Right ventricle myocardium superior (tissue), 1 donor: ENCODE measurements at places on chromosomes 13 and 19.
A peak's percentile ranks its signal among the peaks of the same experiment; 100 is the strongest.

- no peak for DNase-seq
Observed at GRCh38 chr13:73288596-73288995, 229.8 kb downstream of the KLF5 start.

GRCh38 chr13:71865874-71866334, 1.1 kb downstream of the DACH1 start:
- peak; percentile 37 for DNase-seq

GRCh38 chr19:3660493-3661219, 34.1 kb upstream of the CACTIN start:
- no peak for DNase-seq

- no peak for DNase-seq
Observed at GRCh38 chr13:80166352-80166751, 174.6 kb downstream of the SPRY2 start.

GRCh38 chr19:15197275-15197941, 3.4 kb downstream of the NOTCH3 start:
- DNase-seq = no peak

- no peak for DNase-seq
Observed at GRCh38 chr13:23945612-23946011, 48.3 kb upstream of the C1QTNF9B start.

GRCh38 chr13:70090036-70090723, 17.4 kb upstream of the ATXN8OS start:
- DNase-seq = no peak

DNA sequence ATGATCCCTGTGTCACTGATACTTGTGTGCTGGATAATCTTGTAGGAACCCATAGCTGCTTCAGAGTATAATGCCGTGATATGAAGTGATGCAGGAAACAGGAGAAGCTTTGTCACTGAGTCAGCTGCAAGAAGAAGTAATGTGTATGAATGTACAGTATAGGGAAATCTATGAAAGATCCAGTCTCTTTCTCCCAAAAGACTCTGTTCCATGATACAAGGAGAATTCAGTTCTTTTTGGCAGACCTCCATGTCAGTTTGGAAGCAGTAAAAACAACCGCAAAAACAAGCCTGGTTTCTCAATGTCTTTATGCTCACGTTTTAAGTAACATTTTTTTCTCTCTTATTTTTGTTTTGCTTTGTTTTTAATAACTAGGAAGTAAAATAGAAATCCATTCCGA, 33.9 kb downstream of the PCDH17 start:
- DNase-seq = no peak

DNA sequence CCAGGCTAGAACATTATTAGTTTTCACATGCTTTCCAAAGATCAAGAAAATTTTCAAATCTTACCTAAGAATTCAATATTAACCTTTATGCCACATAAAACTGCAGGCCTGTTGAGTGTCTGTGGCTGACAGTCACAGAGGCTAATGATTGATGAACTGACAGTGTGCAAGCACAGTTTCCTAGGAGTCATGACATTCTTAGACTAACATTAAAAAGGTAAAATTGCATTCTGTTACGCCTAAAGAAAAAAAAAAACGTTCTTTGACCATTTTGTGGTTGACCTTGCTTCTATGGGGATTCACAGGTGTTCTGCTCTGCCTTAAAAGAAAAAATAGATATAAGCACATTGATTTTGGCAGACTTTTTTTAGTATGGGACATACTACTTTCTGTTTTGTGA, 1776.2 kb downstream of the PCDH9 start:
- no peak for DNase-seq

DNA sequence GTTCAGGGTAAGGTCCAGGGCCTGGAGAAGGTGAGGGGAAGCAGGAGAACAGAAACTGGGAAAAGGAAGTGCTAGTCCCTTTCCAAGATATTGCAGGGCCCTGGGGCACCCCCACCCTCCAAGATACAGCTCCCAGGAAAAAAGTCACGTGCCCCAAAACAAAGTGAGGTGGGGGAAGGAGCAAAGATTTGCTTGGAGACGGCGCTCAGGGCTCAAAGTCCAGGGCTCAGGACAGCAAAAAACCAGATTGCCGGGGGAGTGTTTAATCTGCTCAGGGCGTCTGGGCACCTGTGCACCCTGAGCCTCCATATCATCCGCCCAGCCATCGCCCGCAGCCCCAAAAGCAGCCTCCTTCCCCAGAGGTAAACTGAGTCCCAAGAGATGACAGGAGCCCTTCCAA, 6.3 kb downstream of the SMIM24 start:
- DNase-seq = no peak

GRCh38 chr13:24036115-24036514, 124.4 kb upstream of the SPATA13 start:
- no peak for DNase-seq

DNA sequence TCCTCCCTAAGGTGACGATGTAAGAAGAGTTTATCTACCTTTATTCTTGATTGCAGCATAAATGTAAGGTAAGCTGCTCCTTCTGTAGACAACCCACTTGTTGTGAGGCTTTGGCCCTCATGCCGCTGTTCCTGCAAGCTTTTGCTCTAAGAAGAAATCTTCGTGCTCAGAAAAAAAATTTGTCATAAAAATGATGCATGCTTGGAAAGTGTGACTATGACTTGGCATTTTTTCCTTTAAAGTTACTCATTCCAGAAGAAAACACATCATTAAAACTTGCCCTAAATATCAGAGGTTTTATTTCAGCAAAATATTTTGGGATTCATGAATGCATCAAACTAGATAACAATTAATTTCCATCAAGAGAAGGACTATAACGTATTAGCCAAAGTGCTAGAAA, 39.8 kb downstream of the KCTD12 start:
- DNase-seq = no peak

- no peak for DNase-seq
Observed at GRCh38 chr19:18208098-18208951, 4.5 kb upstream of the RAB3A start.

DNA sequence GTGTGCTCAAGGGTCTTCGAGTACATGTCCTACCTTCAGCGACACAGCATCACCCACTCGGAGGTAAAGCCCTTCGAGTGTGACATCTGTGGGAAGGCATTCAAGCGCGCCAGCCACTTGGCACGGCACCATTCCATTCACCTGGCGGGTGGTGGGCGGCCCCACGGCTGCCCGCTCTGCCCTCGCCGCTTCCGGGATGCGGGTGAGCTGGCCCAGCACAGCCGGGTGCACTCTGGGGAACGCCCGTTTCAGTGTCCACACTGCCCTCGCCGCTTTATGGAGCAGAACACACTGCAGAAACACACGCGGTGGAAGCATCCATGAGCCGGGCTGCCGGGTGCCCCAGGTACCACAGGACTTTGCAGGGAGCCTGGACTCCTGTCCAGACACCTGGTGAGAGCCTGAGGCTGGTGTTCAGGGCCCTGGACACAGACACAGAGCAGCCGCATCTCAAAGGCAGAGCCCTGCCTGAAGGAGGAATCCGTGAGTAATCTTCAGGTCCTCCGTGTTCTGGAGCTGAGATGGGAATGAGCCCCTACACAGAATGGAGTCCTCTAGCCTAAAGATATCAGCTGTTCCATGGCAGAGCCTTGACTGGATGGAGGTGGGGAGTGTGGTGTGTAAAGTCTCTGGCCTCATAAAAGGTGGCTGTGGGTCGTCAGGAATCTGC, 1.5 kb downstream of the ZNF581 start:
- DNase-seq = peak; percentile 36

DNA sequence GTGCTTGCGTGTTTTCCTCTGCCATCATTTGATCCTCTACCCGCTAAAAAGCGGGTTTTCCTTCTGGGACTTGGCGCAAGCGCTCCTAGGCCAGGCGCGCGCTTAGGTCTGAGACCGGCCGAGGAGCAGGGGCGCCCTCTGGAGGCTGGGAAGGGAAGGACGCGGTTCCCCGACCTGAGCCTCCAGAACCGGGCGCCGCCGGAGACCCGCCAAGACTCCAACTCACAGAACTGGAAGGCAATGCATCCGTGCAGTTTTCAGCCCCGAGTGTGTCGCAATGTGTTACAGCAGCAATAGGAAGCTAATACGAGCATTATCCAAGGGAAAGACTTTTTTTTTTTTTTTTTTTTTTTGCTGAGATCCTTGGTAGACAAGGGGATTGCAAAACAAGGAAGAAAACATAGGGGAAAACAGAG, 190.9 kb downstream of the COL4A1 start:
- peak; percentile 77 for DNase-seq

DNA sequence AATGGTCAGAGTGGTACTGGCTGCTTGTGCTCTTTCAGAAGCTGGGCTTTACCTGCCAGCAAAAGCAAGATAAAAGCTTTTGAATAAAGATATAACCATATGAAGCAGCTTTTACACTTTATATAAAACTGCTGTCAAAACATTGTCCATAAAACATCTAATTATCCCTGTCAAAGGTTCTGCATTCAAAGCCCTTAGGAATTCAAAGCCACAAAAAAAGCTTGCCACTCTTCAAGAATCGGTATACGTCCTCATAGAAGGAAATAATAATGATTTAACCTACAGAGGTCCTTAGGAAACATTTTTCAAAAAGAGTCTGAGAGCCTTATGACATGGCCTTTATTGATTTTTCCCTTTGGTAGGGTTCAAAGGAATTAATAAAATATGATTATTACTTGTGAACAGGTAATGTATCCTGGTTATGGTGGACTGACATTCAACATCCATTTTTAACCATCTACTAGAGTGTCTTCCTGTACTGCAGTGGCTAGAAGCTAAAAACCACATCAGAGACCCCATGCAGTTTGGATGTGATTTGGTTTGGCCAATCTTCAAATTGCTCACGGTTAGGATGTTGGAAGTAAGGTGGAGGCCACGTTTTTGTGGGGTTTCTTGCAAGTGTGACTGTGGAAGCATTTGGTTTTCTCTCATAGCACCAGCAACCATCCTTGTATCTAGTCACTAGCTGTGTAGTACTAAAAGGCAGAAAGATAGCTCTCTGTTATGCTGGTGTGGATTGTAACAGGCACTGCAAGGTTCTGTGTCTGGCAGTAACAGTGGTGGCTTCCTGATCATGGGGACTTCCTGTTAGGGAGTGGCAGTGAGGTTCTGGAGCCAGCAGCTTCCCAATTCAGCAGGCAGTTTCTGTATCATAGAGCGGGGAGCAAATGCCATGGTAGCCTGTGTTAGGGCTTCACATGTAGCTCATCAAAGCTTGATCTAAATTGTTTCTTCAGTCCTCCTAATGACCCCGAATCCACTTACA, 441.5 kb downstream of the DIAPH3 start:
- no peak for DNase-seq

DNA sequence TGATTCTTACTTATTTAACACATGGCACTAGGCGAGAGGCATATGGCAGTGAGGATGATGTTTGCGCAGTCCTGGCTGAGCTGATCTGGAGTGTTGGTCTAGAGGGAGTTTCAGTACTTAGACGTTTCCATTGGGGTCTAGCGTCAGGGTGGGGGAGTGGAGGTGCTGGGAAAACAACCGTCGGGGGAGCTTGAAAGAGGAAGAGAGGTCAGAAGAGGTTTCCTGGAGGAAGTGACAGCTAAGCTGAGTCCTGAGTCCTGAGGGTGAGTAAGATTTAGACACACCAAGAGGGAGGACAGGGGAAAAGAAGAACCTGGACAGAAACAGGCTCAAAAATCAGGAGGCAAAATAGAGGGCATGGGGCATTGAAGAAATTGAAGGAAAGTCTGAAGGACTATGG, 81.4 kb downstream of the ALOX5AP start:
- no peak for DNase-seq

DNA sequence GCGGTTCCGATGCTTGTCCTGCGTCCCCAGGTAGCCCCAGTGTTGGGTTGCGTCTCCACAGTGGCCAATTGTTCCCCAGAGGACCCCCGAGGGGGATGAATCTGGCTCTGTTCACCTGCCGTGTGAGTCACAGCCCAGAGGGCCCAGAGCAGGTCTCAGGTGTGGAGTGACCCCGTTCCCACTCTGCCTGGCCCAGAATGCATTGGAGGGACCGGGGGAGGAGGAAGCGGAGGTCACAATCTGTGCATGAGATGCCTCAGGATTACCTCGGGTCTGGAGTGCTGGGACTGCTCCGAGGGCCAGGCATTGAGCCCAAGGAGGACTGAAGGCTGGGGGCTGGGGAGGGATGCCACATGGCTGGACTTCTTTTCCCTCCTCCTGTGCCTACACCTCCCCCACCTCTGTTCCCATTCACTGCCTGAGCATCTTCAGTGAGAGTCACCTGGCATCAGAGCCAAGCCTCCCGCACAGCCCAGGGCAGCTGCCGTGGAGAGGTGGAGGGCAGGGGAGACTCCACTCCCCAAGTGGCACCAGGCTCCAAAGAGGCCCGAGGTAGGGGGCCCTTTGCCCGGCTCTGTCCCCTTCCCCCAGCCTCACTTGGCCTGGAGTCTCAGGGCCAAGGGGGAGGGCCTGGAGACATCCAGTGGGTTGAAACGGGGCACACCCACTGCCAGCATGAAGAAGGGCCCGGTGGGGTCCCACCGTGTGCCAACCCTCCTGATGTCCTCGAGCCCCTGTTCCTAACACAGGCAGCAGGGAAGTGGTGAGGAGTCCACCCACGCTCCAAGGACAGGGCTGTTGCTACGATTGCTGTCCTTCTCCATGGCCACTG, 81.1 kb downstream of the CHST8 start:
- no peak for DNase-seq

DNA sequence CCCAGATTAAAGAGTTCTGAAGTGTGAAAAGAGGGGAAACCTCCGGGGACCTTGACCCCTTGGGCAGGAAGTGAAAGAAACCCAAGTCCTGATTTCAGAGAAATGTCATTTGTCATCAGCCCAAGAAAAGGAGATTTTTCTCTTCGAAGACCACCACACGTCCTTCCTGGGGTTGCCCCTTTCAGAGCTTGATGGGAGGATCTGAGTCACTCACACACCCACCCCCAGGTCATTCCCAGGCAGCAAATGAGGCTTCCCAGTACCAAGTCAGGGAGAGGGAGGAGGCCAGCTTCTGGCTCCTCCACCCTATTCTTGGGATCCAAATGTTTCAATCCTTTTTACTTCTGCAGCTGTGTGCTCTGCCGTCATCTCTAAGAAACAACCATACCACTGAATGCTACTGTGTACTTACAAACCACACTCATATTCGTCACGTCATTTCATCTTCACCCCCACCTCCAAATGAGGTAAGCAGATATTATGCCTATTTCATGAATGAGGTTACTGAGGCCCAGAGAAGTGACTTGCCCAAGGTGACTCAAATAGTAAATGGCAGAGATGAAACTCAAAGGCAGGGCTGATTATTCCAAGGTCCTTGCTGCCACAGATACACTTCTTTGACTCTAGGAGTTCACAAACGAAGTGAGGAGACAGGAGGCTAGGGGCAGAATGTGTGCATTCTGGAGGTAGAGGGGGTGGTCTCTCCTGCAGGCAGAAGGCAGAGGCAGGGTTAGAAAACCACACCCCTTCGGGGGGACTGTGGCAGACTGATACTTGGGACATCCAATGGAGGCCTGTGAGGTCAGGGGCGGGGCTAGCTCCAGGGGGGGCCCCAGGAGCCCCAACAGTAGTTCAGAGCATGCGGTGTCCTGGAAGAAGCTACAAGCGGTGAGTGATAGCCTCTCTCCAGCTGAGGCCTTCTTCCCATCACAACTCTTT, 5.0 kb upstream of the KMT2B start:
- DNase-seq = no peak

DNA sequence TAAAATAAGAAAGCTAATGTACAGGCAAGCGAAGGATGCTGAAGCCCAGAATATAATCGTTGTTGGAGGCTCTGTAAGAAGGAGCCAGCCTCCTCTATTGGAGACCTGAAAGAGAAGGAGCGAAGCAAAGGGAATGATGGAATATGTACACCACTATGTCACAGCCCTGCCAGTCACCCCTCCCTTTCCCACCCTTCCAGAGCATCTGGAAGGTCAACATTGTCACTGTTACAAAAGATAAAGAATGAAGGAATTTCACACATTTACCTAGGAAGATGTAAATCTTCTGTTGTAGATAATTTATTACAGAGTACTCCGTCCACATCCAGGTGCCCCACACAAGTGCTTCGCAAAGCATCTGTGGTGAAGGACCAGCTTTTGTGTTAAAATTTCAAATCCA, 39.7 kb upstream of the SACS start:
- no peak for DNase-seq

- peak; percentile 84 for DNase-seq
Observed at GRCh38 chr19:47713046-47714021, at the start of gene EHD2. Gene EHD2, plus strand, starts transcription at chr19:47713422. Its CDS starts 3,191 bp downstream, at chr19:47716613.
